ENCODE measurements at places on chromosomes 5 and 9.
A peak's percentile ranks its signal among the peaks of the same experiment; 100 is the strongest.

GRCh38 chr5:33367416-33367815 is 73.3 kb upstream of the TARS1 start:
- no peak for DNase-seq

DNA sequence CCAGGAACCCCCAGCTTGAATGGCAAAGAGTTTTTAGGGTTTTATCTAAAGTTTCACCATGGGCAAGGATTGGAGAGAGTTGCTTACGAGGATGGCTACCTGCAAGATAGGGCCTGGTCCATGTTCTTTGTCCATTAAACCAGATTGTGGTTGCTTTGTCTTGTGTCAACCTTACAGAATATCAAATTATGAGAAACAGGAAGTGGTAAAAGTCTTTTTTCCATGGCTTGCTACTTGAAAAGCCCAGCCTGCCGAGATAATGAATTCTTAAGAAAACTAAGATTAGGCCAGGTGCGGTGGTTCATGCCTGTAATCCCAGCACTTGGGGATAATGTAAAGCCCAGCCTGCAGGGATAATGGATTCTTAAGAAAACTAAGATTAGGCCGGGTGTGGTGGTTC is 24.4 kb downstream of the ZNF474 start:
- DNase-seq: no peak

DNA sequence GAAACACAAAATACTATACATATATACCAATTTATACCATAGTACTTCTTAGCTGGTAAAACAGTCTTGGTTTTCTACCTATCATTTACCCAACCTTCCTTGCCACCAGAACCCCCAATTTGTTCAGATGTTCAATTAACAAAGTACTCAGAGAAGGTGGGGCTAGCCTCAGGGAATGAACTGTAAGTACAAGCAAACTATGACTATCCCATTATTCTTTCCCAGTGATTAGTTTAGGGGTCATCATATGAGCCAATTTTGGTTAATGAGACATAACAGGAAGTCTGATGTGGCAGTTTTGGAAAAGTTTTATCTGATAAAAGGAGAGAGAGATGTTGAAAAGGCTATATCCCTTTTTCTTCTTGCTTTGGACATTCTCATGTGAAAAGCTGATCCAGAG is 125.8 kb downstream of the DTWD2 start:
- no peak for DNase-seq

GRCh38 chr9:103985077-103985476 is 109.0 kb upstream of the SMC2 start:
- DNase-seq: no peak

DNA sequence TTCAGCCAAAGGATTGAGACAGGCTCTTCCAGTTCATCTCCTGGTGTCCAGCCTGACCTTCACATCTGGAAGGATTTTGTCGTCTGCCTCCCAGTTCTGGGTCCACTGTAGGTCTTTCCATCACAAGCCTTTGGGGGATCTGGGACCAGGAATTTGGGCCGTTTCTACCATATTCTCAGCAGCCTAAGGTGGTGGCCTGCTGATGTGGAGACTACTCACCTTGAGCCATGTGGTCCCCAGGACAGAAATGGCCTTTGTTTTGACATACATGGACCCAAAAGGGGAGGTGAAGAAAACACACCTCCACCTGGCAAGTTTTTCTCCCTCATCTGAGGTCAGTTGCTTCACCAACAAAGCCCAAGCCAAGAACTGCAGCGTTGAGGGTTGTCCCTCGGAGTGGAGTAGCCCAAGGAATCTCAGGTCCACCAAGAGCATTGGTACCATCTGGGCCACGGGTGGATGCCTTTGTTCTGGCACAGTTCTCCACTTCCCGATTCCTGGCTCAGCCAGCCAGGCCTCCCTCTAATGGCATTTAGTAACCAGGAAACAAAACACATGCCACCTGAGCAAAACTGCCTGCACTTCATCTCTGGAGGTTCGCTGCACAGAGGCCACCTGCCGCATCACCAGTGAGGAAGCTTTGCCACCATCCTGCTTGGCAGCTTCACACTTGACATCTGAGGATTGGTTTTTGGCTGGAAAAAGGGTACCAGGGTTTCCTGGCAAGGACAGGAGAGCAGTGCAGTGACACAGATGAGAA is 24.7 kb downstream of the AMBP start:
- DNase-seq: peak; percentile 30
